MM.1S (cell line): ENCODE measurements at places on chromosomes 1 and 21.

DNA sequence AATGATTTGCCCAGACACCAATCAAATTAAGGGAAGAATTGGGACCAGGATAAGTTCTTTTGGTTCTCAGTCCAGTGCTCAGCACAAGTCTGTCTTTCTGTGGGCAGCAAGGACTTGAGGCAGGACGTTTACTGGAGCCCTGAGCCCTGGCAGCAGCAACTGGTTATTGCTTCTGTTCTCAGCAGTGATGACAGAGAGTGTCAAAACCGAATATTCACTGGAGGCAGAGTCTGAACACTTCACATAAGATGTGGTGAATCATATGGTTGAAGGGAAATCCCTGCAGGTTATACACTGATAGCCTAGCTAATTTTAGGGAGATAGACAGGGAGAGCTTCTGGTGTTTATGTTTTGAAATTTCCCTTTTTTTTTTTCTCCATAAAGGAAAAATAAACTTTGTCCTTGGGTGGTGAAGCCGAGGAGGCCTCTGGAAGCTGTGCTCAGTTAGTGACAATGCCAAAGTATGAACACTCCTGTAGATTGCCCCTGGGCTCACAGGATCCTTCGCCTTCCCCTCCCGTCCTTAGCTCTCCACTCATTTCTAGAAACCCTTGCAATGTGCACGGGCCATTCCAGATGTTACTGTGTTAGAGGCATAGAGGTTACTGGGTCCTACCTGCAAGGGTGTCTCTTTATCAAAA lies 26.3 kb upstream of the TSPAN2 start:
- H3K4me3 ChIP-seq: no peak overlapping the region
- no peak for DNase-seq
- H3K27me3 ChIP-seq: no peaks in the 10 kb centered on the region
- H3K36me3 ChIP-seq: no peaks in the 10 kb centered on the region

- peak; percentile 51 for DNase-seq
- H3K4me1 ChIP-seq: no peaks in the 10 kb centered on the region
- H3K27me3 ChIP-seq: peaks cover 88% of the 10 kb centered on the region
- no peak overlapping the region for H3K27ac ChIP-seq
- peak overlapping the region; percentile 46; the same call in 1 of the 2 replicates for H3K4me3 ChIP-seq
Measured at GRCh38 chr1:21508580-21509350, 458 bp upstream of the ALPL start.

- H3K4me1 ChIP-seq: peaks cover 58% of the 10 kb centered on the region
- no peaks in the 10 kb centered on the region for H3K27me3 ChIP-seq
- H3K4me3 ChIP-seq: no peak overlapping the region
- no peak for DNase-seq
- H3K27ac ChIP-seq: no peak overlapping the region
- peaks cover 46% of the 10 kb centered on the region for H3K36me3 ChIP-seq
Measured at GRCh38 chr1:155966750-155967149, 11.6 kb downstream of the ARHGEF2 start.

DNA sequence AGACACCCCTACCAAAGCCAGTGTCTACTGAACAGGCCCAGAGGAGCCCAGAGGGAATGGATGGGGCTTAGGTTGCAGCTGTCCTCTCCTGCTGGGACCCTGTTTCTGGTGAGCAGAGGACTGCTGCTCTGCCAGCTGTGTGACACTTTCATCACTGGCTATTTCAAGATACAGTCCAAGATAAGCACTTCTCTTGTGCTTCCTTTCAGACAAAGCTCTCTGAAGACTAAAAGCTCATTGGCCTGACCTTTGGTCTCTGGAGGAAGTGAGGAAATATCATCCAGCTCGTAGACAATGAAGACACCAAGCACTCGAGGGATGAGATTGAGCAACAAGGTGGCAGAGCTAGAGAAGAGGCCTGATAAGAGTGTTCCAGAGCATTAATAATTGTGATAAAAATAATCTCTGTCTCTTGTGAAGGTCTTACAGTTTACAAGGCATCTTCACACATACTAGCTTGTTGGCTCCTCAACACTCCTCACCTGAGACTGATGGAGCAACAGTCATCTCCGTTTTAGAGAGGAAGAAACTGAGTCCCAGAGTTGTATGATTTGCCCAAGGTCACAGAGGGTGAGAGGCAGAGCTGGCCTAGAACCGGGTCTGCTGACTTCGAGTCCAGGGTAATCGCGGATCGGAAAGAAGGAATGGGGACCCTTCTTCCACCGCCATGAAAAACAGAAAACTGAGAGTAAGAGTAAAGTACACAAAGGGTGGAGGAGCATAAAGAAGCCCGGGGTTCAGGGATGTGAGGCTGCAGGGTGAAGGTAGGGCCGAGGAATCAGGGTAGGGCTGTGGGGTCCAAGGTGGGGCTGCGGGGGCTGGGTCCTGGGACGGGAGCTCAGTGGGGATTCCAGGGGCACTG lies 666 bp downstream of the PAFAH2 start:
- H3K4me1 ChIP-seq: peaks cover 13% of the 10 kb centered on the region
- DNase-seq: peak; percentile 65
- H3K27ac ChIP-seq: peak overlapping the region; percentile 51; the same call in 1 of the 2 replicates
- no peaks in the 10 kb centered on the region for H3K27me3 ChIP-seq
- peak overlapping the region; percentile 75 for H3K4me3 ChIP-seq

- H3K4me3 ChIP-seq: no peak overlapping the region
- H3K36me3 ChIP-seq: no peaks in the 10 kb centered on the region
- H3K27ac ChIP-seq: no peak overlapping the region
- DNase-seq: no peak
Measured at GRCh38 chr1:186628910-186629309, 51.3 kb downstream of the PTGS2 start.

GRCh38 chr1:177798614-177799013 lies 171.2 kb downstream of the SEC16B start:
- peak overlapping the region; percentile 53; the same call in 1 of the 2 replicates for H3K27ac ChIP-seq
- peak overlapping the region; percentile 13; the same call in 1 of the 2 replicates for H3K4me3 ChIP-seq
- H3K4me1 ChIP-seq: peaks cover 54% of the 10 kb centered on the region
- peak; percentile 85 for DNase-seq
- no peaks in the 10 kb centered on the region; the same call in 1 of the 2 replicates for H3K27me3 ChIP-seq
- no peaks in the 10 kb centered on the region for H3K36me3 ChIP-seq

DNA sequence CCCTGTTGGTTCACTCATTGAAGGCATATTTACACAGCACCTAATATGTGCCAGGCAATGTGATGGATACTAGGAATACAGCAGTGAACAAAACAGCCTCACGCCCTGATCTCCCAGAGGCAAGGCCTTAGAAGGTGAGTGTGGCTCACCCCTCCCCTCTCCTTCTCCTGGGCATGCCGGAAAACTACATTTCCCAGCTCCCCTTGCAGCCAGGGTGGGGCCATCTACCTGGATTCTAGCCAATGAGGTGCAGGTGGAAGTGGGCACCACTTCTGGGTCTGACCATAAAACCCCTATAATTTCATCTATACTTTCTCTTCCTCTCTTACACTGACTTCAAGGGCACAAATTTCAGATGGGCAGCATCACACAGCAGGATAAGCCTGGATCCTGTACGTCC lies 63.8 kb downstream of the FBXO2 start:
- H3K27me3 ChIP-seq: peaks cover 77% of the 10 kb centered on the region
- H3K36me3 ChIP-seq: no peaks in the 10 kb centered on the region
- no peaks in the 10 kb centered on the region for H3K4me1 ChIP-seq
- no peak for DNase-seq
- no peak overlapping the region for H3K4me3 ChIP-seq
- no peak overlapping the region for H3K27ac ChIP-seq

- H3K4me3 ChIP-seq: no peak overlapping the region
- H3K27ac ChIP-seq: no peak overlapping the region
- H3K27me3 ChIP-seq: no peaks in the 10 kb centered on the region
- no peaks in the 10 kb centered on the region for H3K36me3 ChIP-seq
Measured at GRCh38 chr1:95778217-95778616, 544.2 kb downstream of the RWDD3 start.

DNA sequence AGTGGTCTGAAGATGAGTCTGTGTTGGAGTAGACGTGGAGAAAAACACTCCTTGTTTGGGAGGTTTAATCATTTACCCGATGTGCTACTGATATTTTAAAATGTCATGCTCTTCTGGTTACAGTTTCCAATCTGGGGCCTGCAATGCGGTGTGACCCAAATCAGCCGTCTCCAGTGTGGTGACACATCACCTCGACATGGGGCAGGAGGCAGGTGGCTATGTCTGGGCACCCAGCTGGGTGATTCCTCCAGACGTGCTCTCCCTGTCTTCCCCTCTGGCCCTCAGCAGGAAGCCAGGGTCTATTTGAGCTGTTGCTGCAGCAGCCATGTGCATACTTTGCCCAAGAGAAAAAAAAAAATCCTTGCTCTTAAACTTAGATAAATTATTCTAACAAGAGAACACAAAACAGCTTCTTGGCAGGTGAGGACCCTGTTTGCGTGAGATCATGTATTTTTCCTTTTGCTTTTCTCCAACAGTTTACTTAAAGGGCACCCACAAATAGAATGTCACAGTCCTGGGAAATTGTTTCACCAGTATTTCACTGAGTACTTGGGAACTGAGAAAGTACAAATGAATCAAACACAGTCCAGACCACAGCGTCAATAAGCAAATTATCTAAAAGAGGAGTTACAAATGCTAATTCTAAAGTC lies 38.9 kb upstream of the MAP10 start:
- H3K36me3 ChIP-seq: no peaks in the 10 kb centered on the region
- H3K4me1 ChIP-seq: no peaks in the 10 kb centered on the region
- H3K27me3 ChIP-seq: no peaks in the 10 kb centered on the region
- no peak for DNase-seq
- H3K4me3 ChIP-seq: no peak overlapping the region

DNA sequence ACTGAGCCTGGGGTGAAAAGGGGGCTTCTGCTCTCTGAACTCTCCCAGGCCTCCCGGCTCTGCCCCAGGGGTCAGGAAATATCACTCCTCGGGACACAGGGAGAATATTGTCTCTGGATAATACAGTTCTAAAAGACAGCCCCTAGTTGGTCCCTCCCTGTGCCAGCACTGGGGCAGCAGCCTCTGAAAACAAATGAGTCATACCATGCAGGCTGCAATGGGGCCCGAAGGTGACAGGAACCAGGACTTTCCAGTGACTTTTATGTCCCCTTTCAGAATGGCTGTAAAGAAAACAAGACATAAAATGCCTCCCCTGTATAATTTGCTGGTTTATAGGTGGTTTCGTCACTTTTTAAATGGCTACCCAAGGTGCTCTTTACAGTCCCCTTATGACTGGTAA lies 360.0 kb downstream of the NPHP4 start:
- no peak for DNase-seq
- H3K27me3 ChIP-seq: peaks cover 87% of the 10 kb centered on the region
- no peak overlapping the region for H3K27ac ChIP-seq
- no peaks in the 10 kb centered on the region for H3K36me3 ChIP-seq

- no peaks in the 10 kb centered on the region for H3K27me3 ChIP-seq
- H3K4me1 ChIP-seq: peaks cover 34% of the 10 kb centered on the region
- no peak overlapping the region for H3K4me3 ChIP-seq
- H3K36me3 ChIP-seq: peaks cover 11% of the 10 kb centered on the region; the same call in 1 of the 2 replicates
Measured at GRCh38 chr21:46356005-46356338, 32.0 kb downstream of the PCNT start.

DNA sequence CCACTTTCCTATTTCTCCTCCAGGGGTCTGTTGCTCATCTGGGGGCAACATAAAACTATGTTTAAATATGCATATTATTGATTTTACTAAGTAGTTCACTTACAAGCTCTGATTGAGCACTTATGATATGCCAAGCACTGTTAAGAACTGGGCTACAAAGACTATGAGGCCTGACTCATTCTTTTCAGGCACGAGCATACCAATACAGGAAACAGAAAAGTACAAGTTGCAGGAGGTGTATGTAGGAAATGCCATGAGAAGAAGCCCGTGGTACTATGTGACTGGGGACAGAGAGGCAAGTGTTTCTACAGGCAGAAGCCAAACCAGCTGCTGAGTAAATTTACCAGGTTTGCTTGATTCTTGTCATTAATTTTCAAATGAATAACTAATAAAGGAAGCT lies 120.4 kb upstream of the PTGFR start:
- H3K36me3 ChIP-seq: no peaks in the 10 kb centered on the region
- no peaks in the 10 kb centered on the region for H3K27me3 ChIP-seq
- no peak overlapping the region for H3K4me3 ChIP-seq
- H3K4me1 ChIP-seq: 0 out of 2 replicates have a peak, but pooled peaks cover 6% of the 10 kb centered on the region
- DNase-seq: peak; percentile 46

GRCh38 chr21:41328660-41329607 lies 12.3 kb downstream of the FAM3B start:
- no peaks in the 10 kb centered on the region for H3K27me3 ChIP-seq
- no peaks in the 10 kb centered on the region for H3K36me3 ChIP-seq
- no peak overlapping the region for H3K4me3 ChIP-seq
- DNase-seq: no peak
- H3K4me1 ChIP-seq: no peaks in the 10 kb centered on the region

- H3K27me3 ChIP-seq: no peaks in the 10 kb centered on the region
- H3K4me1 ChIP-seq: peaks cover 14% of the 10 kb centered on the region
- H3K4me3 ChIP-seq: no peak overlapping the region
- no peak for DNase-seq
- no peaks in the 10 kb centered on the region for H3K36me3 ChIP-seq
Measured at GRCh38 chr1:180215856-180216625, 14.0 kb upstream of the LHX4 start.

DNA sequence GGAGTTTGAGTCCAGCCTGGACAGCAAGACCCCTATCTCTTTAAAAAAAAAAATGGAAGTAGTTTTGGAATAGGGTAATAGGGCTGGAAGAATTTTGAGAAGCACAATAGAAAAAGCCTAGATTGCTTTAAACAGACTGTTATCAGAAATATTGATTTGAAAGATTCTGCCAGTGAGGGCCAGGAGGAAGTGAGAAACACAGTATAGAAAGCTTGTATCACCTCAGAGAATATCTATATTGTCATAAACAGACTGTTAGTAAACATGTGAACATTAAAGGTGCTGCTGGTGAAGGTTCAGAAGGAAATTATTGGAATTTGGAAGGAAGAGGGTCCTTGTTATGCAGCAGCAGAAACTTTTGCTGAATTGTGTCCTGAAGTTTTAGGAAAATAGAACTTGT lies 24.8 kb upstream of the PSEN2 start:
- no peak overlapping the region for H3K4me3 ChIP-seq
- H3K36me3 ChIP-seq: no peaks in the 10 kb centered on the region
- no peaks in the 10 kb centered on the region for H3K27me3 ChIP-seq
- H3K27ac ChIP-seq: no peak overlapping the region
- peaks cover 19% of the 10 kb centered on the region for H3K4me1 ChIP-seq

- H3K27ac ChIP-seq: no peak overlapping the region
- no peaks in the 10 kb centered on the region for H3K36me3 ChIP-seq
- DNase-seq: no peak
- H3K27me3 ChIP-seq: no peaks in the 10 kb centered on the region
- no peak overlapping the region for H3K4me3 ChIP-seq
Measured at GRCh38 chr1:41795205-41795762, 123.4 kb downstream of the HIVEP3 start.

GRCh38 chr1:168195199-168196135 lies 16.7 kb downstream of the TIPRL start:
- DNase-seq: no peak
- H3K36me3 ChIP-seq: peaks cover 9% of the 10 kb centered on the region; the same call in 1 of the 2 replicates
- no peaks in the 10 kb centered on the region for H3K27me3 ChIP-seq
- H3K4me1 ChIP-seq: peaks cover 6% of the 10 kb centered on the region
- no peak overlapping the region for H3K27ac ChIP-seq

DNA sequence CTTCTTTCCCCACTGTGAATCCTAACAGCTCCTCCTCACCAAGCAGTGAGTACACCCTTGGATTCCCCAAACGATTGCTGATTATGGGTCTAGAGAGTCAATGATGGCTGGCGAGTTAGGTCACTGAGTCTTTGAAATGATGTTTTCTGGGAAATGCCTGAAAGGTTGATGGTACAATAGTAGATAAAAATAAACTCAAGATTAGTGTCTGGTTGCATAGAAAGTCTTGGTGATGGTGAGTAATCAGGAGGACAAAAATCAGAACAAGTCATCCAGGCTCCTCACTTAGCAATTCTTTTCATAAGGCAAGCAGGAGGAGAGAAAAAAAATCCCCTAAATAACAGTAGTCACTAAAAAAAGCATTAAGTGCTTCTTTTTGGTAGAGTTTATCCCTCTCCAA lies 22.6 kb downstream of the HLX start:
- H3K27ac ChIP-seq: no peak overlapping the region
- H3K4me1 ChIP-seq: no peaks in the 10 kb centered on the region
- H3K4me3 ChIP-seq: no peak overlapping the region
- H3K36me3 ChIP-seq: no peaks in the 10 kb centered on the region
- no peaks in the 10 kb centered on the region for H3K27me3 ChIP-seq
